Ovary (tissue), 10 donors: ENCODE measurements at places on chromosomes 2 and 18. TPM values are rescaled to one million over a fixed set of nuclear protein-coding genes. Genes with fewer than 3 reads are reported as not detected.
A peak's percentile ranks its signal among the peaks of the same experiment; 100 is the strongest.

PROM2 gene
- 4.9 TPM for total RNA-seq

NFATC1 gene
- 10.2 TPM for total RNA-seq

SNED1 gene
- 38.9 TPM for total RNA-seq

- no peak for DNase-seq
Observed at GRCh38 chr18:48333563-48333962, 75.6 kb downstream of the ZBTB7C start.

DNA sequence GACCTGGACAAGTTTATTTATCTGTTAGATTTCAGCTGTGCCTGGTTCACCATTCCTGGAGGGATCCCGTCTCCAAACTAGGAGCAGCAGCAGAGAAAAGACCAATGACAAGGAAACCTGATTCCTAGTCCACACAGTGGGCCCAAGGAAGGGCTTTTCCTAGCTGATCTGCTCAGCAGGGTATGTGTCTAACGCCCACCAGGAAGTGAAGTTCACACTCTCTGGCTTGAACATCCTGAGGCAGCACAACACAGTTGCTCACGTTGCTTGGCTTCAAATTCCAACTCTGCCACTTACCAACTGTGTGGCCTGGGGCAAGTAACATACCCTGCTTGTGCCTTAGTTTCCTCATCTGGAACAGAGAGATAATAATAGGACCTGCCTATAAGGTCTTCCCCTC lies 42.9 kb downstream of the XDH start:
- no peak for DNase-seq

DNA sequence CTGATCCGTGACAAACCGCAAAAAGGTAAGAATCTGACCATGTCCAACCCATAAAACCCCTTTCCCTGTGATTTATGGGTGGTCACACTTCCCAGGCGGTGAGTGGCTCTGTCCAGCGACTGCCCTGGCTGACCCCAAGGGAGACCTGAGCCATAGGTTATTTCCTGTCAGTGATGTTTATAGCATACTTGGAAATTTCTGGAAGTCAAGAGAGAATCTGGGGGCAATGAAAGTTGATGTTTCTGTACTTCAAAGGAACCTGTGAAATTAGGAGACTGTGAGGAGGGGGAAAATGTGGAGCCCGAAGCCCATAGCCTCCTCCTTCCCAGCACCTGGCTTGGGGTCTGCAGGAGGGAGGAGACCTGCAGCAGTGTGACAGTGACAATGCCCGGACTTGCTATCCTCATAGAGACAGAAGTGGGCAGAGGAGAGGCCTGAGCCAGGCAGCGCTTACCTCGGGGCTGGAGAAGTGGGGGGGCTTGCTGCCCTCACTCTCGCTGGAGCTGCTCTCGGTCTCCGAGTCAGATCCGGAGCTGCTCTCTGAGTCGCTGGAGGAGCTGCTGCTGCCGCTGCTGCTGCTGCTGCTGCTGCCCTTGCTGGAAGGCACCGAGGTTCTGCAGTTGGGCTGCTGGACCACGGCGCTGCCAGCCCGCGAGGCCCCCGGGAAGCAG lies 111.3 kb upstream of the REV1 start:
- no peak for DNase-seq

DNA sequence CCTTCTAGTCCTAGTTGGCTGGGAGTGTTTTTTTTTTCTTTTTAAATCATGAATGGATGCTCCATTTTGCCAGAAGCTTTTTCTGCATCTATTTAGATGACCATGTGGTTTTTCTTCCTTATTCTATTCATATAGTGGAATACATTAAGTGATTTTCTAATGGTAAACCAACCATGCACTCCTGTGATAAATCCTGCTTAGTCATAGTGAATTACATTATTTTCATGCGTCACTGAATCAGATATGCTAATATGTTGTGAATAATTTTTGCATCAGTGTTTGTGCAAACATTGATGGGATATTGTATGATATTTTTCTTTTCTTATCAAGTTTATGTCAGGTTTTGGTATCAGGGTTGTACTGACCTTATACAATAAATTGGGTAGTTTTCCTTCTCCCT lies 229.3 kb upstream of the REV1 start:
- DNase-seq: no peak

- peak; percentile 80 for DNase-seq
Observed at GRCh38 chr2:240991378-240992263, 6.8 kb upstream of the SNED1 start.

- DNase-seq: no peak
Observed at GRCh38 chr2:26245231-26245732, 543 bp downstream of the HADHB start.

- DNase-seq: no peak
Observed at GRCh38 chr2:37800176-37800858, 124.8 kb upstream of the RMDN2 start.

- DNase-seq: no peak
Observed at GRCh38 chr2:86703704-86704361, 16.3 kb upstream of the RMND5A start.
